ENCODE measurements at places on chromosomes 6 and 20.

- DNase-seq = peak; percentile 72
These were observed 200.5 kb downstream of the ARID1B start for GRCh38 chr6:156977527-156978291.

DNA sequence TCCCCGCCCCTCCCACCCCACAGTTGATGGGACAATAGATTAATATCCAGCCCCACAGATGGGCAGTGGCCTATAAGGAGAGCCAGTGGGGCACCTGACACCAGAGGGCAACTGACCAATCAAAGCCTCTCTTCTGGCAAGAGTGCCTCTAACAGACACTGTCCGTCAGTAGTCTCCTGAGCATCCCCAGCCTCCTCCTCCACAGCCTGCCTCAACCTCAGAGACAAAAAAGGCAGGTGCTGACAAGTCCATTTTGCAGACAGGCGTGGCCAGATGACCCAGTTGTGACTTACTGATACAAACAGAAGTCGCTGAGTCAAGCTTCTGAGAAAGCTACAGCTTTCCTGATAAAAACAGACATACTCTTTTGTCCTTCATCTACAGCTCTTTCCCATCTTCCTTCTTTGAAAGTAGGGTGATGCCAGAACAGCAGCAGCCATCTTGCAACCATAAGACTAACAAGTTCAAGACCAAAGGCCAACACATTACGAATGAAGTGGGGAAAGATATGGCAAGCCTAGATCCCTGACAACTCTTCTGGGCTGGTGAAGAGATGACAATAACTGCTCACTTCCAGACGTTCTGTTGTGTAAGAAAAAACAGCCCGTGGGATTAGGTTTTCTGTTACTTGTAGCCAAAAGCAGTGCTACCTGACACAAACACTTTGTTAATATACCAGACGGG, 12.3 kb downstream of the PPIL1 start:
- no peak for DNase-seq

DNA sequence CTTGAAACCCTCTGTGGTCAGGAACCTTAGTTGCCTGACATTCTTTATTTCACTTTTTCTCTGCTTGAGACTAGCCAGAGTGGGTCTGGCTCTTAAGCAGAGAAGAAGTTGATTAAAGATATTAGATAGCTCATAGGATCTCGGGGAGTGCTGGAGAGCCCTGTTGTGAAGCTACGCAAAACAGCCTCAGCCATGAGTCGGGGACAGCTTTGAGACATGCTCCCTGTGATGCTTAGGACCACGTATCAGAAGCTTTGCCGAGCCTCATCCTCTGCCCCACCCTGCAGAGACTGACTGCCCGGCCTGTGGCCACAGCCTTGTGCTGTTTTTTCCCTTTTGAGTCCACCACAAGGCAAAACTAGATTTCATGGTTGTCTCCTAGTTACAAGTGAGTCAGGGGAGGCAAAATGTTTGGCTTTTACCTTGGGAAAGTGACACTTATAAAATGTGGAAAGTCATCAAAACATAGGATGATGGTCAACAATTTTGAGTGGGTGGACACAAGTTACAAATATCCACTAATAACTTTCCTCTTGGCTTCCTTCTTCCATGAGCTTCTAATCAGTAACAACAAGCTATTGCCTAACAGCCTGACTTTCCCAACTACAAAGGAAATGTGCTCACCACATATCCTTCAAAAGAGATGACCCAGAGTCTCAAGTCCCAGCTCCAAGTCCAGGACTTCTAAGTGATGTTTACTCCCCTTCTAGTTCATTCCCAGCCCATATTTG, 108.4 kb downstream of the JAG1 start:
- DNase-seq = no peak

DNA sequence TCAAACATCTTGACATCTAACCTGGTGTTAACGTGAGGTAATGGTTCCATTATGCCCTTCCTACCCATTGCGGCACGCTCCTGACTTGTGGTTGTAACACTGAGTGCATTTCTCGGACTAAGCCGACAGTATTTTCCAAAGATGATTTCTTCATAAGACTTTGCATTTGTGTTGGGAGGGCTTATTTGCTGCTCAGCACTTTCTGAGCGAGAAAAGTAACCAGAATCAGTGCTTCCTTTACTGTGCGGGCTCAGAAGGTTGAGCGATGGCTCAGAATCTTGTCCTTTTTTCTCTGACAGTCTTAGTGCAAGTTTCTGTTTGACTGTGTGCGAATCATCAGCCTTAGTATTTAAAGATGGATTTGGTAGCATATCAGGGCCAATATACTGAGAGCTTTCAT, 171.7 kb downstream of the HIVEP2 start:
- no peak for DNase-seq

- no peak for DNase-seq
These were observed 146.6 kb downstream of the RNF144B start for GRCh38 chr6:18533793-18534192.

Data from G401 (cell line).